Retina (tissue), 1 donor: ENCODE measurements at places on chromosomes 6 and 20.

DNA sequence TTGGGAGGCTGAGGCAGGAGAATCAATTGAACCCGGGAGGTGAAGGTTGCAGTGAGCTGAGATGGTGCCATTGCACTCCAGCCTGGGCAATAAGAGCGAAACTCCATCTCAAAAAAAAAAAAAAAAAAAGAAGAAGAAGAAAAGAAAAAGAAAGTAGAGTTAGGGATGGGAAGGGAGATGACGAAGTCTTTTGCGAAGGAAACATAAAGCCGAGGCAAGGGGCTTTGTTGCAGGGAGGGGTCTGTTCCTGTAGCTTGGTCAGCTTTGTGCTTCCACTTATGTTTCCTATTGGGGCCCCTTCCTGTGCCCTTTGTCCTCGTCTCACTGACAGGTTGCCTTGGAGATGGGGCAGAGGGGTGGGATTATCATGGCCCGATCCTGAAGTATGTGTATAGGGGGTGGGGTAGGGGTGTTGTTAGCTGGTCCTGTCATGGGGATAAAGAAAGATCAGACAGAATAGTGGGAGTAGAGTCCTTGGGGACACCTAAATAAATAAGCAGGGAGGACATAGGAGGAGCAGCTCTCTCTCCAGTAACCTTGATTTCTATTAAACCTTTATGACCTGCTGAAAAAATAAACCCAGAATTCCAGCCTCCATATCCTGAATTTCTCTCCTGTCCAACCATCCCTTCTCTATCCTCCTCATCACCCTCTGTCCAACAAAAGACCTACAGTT lies 1.1 kb upstream of the CLIC1 start:
- peak; percentile 59 for DNase-seq

DNA sequence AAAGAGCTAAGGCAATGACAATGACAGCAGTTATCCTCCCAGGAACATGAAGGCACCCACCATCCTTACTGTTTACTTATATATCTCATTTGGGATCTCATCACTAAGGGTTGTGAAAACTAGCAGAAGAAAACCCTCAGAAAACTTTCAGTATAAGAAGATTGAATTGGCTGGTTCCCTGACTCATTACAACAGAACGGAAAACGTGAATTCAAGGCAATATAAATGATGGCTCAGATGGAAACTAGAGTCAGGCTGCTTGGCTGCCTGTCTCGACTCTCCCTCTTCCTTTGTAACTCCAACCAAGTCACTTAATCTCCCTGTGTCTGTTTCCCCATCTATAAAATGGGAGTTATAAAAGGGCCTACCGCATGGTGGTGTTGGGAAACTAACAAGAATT lies 387.1 kb upstream of the JARID2 start:
- no peak for DNase-seq

DNA sequence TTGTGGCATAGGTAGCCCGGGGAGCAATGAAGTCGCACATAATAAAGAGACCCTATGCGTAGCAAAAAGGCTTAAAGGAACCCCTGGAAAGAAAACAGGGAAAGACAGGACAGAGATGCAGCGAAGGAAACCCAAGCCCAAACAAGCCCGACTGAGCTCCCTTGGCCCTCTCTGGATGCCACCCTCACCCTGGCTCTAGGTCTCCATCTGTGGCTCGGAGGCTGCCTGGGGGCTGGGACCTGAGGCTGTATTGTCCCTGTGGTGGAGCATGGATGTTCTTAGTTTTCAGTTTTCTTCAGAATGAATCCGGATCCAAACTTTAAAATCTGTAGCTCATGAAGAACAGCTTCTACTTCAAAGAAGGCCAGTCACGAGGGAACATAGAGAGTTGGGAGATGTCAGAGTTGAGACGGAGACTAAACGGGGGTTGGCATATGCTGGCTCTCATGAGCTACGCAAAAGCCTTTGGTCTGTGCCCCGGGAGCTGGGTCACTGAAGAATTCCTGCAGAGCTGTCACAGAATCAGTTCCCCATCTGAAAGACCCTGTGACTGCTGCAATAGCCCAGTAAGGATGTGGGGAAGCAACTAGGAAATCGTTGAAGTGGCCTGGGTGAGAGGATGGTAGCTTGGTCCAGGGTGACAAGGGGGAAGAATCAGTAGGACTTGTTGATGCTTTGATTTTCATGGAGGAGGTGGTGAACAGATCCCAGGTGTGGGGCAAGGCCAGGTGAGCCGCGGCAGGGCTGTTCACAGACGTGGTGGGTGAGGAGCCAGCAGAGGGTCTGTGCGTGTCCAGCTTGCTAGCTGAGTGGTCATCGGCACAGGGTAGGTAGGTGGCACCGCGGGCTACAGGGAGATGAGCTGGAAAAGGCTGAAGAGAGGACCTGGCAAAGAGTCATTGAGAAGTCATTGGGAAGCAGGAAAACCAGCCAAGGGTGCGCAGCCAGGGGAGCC lies 35.2 kb downstream of the SYNDIG1 start:
- DNase-seq: no peak

GRCh38 chr6:13304101-13304500 lies 24.2 kb downstream of the TBC1D7 start:
- DNase-seq: no peak

- DNase-seq: peak; percentile 84
Observed at GRCh38 chr6:70413992-70414494, 735 bp downstream of the FAM135A start.

- no peak for DNase-seq
Observed at GRCh38 chr20:18428490-18429173, 38.2 kb downstream of the DZANK1 start.

- DNase-seq: no peak
Observed at GRCh38 chr6:89154131-89154530, 8.3 kb downstream of the PM20D2 start.

DNA sequence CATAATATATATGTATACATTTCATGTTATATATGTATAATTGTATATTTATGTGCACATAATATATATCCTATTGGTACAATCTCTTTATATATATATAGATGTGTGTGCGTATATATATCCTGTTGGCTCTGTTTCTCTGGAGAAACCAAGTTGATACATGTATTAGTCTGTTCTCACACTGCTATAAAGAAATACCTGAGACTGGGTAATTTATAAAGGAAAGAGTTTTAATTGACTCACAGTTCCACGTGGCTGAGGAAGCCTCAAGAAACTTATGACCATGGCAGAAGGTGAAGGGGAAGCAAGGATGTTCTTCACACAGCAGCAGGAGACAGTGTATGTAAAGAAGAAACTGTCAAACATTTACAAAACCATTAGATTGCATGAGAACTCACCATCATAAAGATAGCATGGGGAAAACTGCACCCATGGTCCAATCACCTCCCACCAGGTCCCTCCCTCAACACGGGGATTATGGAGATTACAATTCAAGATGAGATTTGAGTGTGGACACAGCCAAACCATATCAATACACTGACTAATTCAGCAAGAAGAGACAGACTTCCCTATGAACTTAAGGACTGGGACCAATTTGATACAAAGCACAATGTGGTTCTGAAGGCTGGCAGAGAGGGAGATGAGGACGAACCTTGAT lies 14.0 kb downstream of the CST3 start:
- DNase-seq: no peak

GRCh38 chr6:148323344-148323743 lies 19.3 kb upstream of the SASH1 start:
- peak; percentile 47 for DNase-seq

DNA sequence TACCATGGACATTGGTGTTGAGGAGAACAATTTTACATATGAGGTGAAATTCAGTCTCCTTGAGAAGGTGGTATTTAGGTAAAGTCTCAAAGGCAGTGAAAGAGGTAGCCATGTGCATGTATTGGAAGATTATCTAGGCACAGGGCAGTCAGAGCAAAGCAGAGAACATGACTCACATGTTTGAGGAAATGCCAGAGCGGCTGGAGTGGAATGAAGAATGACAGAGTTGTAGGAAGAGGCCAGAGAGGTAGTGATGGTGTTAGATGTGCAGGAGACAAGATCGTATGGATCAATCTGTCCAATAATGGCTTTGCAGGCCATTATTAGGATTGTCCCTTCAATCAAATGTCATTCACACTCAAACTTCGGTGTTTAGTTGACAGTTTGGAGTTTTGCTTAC lies 449.4 kb upstream of the PTCHD4 start:
- DNase-seq: no peak

GRCh38 chr20:62352402-62353288 lies 14.5 kb downstream of the LAMA5 start:
- DNase-seq: no peak

GRCh38 chr6:15616261-15616660 lies 46.6 kb downstream of the DTNBP1 start:
- DNase-seq: no peak

DNA sequence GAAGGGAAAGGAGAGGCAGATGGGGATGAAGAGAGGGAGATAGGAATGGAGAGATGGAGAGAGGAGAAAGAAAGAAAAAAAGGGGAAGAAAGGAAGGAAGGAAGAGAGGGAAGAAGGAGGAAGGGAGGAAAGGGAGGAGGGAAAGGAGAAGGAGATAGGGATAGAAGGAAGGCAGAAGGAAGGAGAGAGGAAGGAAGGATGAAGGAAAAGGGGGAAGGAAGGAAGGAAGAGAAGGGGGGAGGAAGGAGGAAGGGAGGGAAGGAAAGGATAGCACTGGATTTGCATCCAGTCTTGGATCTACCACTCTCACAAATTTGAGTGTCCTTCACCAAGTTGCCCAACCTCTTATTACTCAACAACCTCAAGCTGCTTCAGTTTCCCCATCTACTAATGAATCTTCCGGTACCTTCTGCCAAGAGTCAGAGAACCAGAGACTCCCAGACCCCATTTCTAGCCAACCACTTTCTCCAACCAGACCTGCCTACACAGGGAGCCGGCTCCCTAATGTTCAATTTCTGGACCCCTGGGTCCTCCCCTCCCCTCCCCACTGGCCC lies 79.7 kb upstream of the FOXP4 start:
- no peak for DNase-seq

GRCh38 chr6:73393278-73393677 lies 1.4 kb upstream of the DDX43 start:
- DNase-seq: no peak

- DNase-seq: no peak
Observed at GRCh38 chr6:159462431-159462830, 230.6 kb downstream of the SOD2 start.

DNA sequence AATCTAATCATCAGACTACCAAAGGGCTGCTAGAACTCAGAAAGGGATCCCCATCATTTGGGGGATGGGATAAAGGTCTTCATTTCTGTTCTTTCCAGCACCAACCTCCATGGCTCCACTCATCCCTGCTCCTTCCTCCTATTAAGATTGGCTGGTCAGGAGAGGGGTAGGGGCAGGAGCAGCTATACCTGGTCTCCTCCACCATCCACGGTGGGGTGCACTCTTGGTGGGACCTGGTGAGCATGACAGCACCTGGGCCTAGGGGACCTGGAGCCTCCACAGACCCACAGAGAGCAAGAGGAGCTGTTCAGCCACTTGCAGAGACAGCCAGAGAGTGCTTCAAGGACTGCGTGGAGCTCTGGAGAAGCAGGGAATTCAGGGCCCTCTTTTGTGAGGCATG lies 6.1 kb upstream of the ULBP2 start:
- DNase-seq: no peak

GRCh38 chr6:135535989-135536414 lies 38.5 kb upstream of the AHI1 start:
- DNase-seq: peak; percentile 64

- DNase-seq: no peak
Observed at GRCh38 chr6:26415791-26416190, 13.7 kb downstream of the BTN3A1 start.

DNA sequence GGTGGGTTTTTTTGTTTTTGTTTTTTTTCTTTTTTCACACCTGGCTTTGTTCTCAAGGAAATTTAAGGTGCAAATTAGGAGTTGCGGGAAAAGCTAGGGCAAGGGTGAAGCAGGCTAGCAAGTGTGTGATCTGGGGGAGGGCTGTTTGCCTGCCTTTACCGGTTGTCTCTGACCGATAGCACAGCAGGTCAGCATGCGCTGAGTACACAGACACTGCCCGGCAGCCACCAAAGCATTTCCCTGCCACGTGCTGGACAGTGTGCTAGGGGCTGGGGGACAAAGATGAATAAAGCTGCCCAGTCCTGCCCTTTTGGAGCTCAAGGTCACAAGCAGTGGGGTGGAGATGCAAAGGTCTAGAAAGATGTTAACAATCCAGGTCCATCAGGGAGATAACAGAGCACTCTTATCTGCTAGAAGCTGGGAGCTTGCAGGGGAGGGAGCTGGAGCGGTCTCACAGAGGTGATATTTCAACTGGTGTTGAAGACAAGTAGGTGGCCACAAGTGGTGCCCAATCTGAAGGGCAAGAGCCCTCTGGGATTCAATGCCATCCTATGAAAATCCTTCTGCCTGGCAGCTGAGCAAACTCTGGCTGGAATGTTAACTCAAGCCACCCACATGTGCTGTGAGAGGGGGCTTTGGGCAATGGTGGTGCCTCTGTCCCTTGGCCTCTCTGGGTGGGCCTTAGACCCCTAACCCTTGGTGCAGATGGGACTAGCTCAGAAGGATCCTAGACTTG lies 24.5 kb downstream of the TTBK1 start:
- DNase-seq: no peak

DNA sequence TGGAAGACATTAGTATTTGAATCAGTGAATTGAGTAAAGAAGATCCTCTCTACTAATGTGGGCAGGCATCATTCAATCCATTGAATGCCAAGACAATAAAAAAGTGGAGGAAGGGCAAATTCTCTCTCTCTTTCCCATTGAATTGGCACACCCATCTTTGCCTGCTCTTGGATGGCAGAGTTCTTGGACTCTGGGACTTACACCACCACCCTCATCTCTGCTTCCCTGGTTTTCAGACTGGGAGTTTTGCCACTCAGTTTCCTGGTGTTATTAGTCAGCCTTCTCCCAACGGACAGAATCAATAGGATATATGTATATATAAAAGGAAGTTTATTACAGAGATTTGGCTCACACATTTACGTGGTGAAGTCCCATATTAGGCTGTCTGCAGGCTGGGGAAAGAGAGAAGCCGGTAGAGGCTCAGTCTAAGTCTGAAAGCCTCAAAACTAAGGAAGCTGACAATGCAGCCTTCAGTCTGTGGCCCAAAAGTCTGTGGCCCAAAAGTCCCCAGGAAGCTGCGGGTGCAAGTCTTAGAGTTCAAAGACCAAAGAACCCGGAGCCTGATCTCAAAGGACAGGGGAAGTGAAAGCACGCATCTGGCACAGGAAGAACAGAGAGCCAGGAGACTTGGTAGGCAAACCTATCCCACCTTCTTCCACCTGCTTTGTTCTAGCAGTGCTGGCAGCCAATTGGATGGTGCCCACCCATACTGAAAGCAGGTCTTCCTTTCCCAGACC lies 64.4 kb downstream of the SMPDL3A start:
- DNase-seq: no peak

DNA sequence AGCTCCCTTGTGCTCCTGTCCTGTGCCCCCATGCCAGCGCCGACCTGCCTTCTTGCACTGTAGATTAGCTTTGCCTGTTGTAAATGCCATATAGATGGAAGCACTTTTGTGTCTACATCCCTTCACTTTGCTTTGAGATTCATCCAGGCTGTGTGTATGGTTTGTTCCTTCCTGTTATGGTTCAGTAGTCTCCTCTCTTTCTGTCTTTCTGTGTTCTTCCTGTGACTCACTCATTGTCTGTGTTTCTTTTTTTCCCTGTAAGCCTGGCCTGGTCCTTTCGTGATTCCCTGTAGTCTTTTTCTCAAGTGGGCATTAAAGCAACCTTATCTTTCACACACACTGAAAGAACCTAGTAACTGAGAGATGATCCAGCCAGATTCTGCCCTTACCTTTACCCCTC lies 66.6 kb downstream of the JARID2 start:
- no peak for DNase-seq
